ENCODE measurements at places on chromosomes 2 and 18. TPM values are rescaled to one million over a fixed set of nuclear protein-coding genes. Genes with fewer than 3 reads are reported as not detected.
A peak's percentile ranks its signal among the peaks of the same experiment; 100 is the strongest.

LRATD1 gene
- total RNA-seq = not detected

ALS2 gene
- 19.3 TPM for total RNA-seq

SPDYA gene
- 0.75 TPM for total RNA-seq

MTCL1 gene
- 3.1 TPM for total RNA-seq

EPB41L5 gene
- 64.6 TPM for total RNA-seq

- DNase-seq = no peak
Observed at GRCh38 chr2:28251337-28251736, 141.3 kb upstream of the FOSL2 start.

DNA sequence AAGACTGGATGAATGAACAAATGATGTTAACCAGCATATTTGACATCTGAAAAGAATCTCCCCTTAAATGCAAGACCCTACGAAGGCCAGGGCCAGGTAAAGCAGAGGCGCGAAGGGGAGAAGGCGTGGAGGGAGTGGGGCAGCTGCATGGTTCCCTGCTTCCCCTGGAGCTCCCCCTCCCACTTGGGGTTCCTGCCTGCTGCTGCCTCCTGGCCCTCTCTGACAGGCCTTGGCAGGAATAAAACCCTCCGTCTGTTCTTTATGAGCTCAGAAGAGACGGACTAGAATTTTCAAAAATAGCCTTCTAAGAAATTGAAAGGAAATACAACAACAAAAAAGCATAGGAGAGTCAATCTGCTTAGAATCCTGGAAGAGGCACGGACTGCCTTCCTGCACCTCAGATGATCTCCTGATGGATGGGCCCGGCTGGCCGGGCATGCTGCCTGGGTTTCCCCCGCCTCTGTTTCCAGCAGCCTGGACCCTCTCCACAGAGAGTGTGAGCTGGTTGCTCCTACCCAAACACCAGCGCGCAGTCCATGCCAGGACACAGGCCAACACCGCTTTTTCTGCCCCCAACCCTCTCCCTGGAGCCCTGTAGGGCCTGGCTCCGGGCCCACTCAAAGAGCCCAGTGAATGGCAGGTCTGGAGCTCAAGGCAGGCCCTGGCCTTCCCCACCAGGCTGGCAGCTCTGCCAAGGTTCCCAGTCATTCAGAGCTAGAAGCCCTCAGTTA is 23.9 kb downstream of the CFAP65 start:
- no peak for DNase-seq

DNA sequence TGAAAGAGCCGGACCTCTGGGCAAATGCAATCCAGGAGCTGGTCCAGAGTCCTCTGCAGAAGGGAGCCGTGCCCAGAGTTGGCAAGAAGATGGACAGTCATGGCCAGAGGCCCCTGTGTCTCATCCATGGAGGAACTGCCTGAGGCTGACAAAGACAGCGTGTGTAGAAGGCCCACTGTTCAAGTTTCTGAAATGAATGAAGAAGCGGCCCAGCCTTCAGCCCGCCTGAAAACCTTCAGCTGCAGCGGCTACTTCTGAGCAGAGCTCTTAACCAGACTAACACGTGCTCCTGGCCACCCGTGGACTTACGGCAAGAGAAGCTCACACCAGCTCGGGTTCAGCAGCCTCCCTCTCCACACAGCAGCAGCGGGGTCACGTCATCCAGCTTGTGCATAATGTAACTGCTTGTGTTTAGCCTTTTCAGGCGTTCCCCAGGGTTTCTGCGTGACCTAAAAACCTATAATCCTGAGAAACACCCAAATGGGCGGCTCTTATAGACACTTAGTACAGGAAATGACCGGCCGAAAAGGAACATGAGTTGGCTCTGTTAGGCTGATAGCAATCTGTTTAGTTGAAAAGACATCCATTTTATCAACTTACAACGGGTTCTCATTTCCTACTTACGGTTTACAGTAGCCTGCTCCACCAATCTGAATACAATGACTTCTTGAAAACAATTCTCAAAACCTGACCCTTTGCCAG is at the start of gene FAM124B:
Gene FAM124B (minus strand): TSS at position 467 of the 702 bp plus-strand sequence. CDS start 339 bp downstream, at position 128.
- DNase-seq = no peak

DNA sequence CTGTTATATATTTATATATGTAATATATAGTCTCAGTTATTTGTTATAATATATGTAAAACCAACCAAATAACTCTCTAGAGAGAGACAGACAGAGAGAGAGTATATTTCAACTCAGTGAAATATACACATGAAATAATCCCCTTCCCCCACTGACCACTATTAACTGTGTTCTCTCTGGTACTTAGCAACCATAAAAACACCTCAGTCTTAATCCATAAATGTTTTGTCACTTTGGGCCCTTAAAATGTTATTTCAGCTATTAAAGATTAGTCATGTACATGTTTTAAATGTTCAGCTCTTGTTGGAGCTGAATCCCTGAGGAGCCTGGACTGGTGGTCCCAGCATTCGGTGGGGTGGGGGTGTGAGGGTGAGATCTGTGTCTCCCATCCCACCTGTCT is 122.2 kb upstream of the MAP3K20 start:
- no peak for DNase-seq

DNA sequence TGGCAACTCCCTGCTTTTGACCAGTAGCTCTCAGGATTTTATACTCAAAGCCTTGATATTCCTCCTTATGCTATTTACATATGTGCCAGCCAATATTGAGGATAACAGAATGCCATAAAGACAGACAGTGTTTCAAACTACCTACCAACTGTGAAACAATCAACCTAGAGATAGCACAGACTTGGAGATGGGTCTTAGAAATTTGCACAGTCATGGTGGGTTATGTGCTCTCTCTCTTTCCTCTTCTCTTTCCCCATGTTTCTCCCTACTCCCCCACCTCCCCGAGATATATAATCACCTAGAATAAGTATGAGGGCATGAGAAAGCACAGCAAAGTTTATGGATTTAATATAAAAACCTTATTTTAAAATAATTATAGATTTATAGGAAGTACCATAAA is 24.2 kb upstream of the SUCLG1 start:
- DNase-seq = no peak

DNA sequence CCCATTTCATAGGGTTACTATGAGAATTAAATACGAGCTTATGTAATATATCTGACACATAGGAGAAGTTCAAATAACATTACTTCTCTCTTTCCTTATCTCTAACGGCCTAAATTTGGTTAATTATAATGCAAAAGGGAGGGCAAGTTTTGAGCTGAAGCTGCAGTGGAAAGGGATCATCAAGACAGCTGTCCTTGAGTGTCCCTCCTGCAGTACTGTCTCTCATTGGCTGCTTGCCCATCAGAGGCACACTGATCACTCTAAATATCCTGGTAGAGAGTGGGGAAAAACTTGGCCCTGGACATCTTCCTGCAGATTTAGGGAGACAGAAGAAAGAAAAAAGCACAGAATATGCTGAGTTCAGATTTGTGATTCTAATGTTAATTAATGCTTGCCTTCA is 186.0 kb downstream of the CAMKMT start:
- DNase-seq = no peak

DNA sequence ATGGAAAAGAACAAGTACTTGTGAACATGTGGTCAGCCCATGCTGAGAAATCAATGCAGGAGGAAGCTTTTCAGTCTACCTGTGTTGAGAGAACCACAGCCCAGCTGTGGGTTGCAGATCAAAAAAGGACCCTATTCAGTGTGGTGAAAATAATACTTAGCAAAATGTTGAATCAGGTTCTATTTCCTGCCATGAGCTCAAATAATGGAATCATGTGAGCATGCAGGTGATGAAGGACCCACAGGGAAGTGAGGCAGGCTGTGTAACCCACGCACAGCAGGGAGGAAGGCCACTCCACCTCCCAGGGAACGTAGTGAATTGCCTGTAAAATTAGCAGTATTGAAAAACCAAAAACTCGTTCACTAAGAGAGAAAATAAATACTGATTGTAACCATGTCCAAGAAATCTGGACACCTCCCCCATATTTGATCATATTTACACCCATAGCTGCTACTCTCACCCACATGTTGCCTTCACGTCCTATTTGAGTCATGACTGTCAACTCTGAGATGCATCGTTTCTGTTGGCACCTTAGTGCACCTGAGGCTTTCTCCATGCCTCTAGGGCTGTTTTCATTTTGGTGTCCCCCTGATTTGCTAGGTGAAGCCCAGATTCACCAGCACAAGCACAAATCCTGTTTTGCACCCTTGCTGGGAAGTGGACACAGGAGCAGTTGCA is 20.5 kb upstream of the BCL2L11 start:
- DNase-seq = no peak

DNA sequence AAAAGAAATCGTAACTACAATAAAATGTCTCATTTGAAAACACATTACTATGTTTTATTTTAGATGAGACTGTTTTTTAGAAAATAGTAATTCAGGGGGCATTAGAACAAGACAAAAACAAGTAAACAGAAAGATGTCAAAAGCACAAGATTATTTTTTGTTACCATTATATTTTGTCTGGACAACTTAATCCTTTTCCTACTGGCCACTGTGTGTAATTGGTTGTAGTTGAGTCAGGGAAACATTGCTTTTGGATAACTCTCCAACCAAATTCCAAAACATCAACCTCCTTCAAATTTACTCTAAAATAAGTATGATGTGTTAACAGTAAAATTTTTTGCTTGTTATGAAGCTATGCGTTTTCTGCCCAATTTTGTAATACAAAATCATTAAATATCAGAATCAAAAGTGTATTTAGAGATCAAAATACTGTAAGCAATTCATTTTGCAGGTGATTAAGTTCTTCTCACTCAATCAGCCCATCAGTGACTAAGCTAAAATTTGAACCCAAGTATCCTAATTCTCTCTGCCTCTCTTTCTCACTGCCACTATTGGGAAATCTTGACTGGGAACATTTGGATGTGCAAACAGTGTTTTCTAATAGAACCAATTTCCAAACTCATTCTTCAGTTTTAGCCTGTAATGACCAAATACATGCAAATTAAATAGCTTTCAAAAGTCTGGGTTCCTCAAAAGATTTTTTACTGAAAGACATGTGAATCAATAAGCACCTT is 11.4 kb upstream of the MEIS1 start:
- no peak for DNase-seq

GRCh38 chr2:204899983-204900382 is 354.7 kb downstream of the PARD3B start:
- no peak for DNase-seq

- DNase-seq = peak; percentile 80
Observed at GRCh38 chr2:39642051-39642718, 23.5 kb upstream of the TMEM178A start.

- DNase-seq = peak; percentile 97
Observed at GRCh38 chr2:167103028-167103756, 214.9 kb downstream of the XIRP2 start.

DNA sequence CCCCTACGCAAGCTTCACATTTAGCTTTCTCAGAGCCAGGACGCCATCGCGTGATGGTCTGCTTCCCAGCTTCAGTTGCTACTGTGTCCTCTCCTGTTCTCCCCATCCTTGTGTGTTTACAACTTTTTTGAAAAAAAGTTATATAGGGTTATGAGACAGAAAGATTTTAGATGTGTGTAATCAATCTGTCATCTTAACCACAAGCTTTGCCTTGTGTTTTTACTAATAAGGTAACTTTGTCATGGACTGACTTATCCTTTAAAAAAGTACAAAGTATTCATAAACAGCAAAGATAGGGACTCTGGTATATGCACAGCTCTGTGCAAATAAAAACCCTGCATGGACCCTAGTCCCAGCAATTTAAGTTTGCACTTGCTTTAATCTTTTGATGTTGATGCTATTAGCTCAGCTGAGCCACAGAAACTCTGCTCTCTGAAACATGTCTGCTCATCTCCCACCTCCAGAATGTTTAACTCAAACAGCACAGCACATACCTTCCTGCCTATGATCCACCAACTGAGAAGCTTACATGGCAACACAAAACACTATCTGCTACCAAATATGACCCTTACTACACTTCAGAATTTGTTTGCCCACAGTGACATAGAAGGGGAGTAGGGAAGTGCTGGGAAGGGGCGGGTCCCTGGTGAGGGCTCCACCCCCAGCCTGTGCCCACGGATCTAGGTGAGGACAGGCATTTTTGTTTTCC is 42.7 kb downstream of the SAP130 start:
- peak; percentile 95 for DNase-seq
